ENCODE measurements at places on chromosomes 3 and 15.

GRCh38 chr15:55823699-55824340 lies 80.9 kb upstream of the PRTG start:
- DNase-seq: no peak

- no peak for DNase-seq
These were observed 29.5 kb downstream of the TKT start for GRCh38 chr3:53226142-53226840.

DNA sequence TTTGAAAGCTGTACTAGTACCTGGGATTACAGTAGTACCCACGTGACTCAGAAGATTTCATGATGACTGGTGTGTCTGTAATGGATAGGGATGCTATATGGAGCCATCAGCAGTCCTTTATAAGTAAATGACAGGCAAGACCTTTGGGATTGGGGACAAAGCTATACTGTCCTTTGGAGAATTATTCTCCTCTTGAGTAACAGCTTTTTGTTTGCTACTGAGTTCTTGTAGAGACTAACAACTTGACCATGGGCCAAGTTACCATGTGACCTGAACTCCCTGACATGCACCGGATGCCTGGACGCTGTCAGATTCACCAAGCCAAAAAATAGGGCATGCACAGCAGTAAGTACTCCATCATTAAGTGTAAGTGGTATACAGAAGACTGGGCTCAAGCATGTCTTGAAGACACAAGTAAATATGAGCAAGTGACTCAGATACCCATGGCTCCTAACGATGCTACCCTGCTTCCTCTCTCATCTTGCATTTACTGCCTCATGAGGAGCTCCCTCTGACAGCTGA lies 12.9 kb downstream of the SEC11A start:
- DNase-seq: peak; percentile 36

- DNase-seq: no peak
These were observed 26.8 kb downstream of the PAQR5 start for GRCh38 chr15:69325456-69325971.

DNA sequence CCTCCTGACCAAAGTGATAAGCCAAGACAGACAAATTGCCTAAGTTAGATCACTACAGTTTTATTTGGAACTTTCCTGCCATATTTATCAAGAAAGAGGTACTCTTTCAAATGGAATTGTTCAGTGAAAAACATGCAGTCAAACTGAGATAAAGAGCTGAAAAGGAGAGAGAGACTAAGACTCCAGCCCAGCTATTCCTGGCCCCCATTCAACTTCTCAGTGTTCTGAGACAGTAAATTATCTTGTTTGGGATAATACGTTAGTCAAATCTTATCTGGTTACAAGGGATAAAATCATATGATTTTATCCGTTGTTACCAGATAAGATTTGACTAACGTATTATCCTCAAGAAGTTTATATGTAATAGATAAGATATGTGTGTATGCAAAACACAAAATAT lies 67.6 kb upstream of the CMC1 start:
- no peak for DNase-seq

GRCh38 chr3:151276038-151276686 lies 2.2 kb downstream of the P2RY14 start:
- no peak for DNase-seq

- DNase-seq: no peak
These were observed 19.8 kb downstream of the RARRES1 start for GRCh38 chr3:158712443-158712842.

- DNase-seq: no peak
These were observed 64.2 kb upstream of the CFAP161 start for GRCh38 chr15:81069909-81070308.

DNA sequence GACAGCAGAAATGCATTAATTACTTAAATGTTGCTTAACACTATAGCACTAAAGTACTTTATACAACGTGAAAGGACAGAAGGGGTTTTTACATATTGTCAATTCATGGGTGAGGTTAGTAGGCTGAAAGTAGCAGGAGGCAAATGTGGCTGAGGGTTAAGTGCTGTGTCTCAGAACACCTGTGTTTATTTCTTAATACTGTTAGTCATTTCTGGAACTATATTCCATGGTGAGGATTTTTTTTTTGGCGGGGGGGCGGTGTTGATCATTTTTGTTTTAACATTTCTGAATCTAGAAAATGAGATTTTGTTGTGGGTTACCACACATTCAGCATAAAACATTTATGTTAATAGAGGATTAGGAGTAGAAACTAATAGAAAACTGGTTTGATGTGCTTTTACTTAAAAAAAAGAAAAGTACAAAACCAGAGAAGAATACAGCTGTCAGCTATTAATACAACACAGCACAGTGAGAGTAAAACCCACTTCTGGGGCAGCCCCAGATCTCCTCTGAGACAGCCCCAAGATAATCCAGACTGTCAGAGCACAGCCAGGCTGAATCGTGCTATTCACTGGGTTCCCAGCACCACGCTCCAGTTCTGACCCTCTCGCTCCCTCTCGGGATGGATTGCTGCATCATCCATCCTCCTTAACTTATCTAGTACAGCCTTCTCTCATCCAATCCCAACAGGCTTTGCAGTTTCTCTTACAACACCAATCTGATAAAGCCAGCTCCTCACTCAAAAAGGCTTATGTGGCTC lies 307.7 kb downstream of the TUSC7 start:
- no peak for DNase-seq

DNA sequence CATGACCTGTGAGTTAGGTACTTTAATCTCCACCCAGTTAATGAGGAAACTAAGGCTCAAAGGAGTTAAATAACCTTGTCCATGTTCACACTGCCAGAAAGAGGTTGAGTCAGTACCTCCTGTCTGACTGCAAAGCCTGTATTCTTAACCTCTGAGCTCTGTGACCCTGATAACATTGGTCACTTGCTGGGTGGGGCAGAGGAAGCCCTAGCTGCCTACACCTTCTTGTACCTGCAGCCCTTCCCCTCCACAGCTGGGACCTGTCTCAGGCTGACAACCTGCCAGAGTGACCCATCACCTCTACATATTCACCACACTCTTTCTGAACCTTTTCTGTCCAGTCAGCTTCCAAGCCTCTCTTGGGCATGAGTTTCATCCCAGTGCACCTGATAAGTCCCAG lies 106.1 kb upstream of the HES1 start:
- no peak for DNase-seq

GRCh38 chr15:45087513-45087912 lies 26.5 kb downstream of the DUOX2 start:
- DNase-seq: no peak

GRCh38 chr3:183268366-183268765 lies 15.3 kb downstream of the B3GNT5 start:
- no peak for DNase-seq

GRCh38 chr15:74960995-74961588 lies 4.5 kb upstream of the RPP25 start:
- DNase-seq: no peak

DNA sequence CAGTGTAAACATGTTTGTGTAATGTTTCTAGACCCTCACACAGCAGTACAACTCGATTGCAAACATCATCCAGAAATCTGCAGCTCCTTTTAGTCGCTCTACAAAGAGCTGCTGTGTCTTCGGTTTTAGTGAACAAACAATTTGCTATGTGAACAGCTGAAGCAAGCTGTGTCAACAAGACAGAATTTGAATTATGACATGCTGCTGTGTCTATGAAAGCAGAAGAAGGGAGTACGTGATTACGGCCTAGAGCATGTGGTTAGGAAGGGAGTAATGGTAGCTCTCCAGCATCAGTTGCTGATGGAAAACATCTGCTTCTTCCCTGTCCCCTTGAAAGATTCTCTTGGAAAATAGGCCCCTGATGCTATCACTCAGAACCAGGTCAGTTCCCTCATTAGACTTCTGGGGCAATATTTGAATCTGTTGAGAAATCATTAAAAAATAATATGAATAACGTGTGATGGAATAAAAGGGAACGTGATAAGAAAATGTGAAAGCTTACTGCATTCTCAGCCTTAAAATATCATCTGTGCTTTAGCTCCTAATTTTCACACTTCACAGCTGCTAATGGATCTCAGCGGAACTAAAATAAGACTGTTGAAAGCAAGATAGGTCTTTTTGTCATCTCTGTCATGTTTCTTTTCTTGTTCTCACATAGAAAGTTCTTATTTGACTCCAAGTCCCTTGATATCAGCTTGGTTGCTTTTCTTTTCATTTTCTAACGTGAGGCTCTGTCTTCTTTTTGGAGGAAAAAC lies 891.5 kb downstream of the ROBO2 start:
- no peak for DNase-seq

GRCh38 chr3:120338517-120338916 lies 10.6 kb downstream of the LRRC58 start:
- DNase-seq: no peak

DNA sequence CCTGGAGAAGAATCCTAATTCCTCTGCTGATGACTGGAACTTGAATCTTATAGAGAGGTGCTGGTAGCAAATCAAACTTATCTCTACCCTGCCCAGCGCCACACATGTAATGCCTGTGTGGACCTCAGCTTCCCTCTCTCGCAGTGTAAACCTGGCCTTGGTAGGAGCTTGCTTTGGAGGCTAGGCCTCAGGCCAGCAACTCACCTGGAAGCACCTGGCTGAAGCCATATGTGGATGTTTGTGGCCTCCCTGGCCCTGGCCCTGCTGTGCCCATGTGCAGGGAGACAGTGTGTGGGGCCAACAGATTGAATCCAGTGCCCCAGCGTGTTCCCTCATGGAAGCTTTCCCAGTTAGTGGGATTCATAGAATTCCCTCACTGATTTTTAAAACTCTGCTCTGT lies 8.4 kb downstream of the TTC21A start:
- DNase-seq: no peak

DNA sequence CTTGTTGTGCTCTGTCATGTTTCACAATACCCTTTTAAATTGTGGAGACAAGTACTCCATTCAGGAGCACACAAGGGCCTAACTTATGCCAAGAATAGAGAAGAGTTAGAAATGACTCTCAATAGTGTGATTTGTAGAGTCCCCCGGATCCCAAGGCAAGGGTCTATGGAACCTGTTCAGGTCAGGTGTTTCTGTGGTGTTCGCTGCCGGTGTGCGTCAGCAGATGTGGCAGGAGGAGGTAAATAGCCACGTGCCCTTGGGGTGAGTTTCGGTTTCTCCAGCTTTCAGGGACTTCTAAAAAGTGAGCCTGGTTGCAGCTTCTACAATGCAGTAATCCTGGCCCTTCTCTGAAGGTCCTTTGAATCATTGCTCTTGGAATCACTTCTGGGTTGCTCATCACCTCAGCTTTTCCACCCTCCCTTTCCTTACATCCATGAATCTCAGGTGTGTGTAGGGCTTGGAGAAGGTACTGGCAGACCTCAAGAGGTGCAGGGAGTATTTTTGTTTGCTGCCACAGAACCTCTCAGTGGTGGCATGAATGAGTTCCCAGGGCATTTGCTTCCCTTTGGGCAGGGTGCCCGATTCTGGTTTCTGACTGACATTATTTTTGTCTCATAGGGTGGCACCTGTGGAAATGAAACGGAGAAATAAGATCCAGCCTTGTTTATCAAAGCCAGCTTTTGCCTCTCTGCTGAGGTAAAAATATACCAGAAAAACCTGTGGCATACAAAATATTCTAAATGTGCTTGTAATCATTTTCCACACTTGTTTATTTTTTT lies 7.3 kb downstream of the ST3GAL6 start:
- peak; percentile 50 for DNase-seq

GRCh38 chr15:64930019-64930652 lies 18.4 kb downstream of the ANKDD1A start:
- DNase-seq: no peak

DNA sequence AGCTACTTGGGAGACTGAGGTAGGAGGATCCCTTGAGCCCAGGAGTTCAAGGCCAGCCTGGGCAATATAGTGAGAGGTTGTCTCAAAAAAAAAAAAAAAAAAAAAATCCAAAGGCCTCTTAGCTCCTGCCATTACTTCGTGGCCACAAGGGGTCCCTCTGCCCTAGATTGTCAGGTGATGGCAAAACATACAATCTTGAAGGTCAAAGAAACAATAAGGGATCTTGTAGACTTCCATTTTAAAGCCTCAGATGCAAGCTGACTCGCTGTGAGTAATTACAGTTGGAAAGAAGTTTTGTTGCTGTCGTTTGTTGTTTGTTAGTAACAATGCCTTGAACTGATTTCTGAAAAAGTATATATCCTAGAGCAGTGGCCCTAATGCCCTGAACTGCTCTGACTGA lies 55.9 kb upstream of the PLCL2 start:
- DNase-seq: no peak

GRCh38 chr15:57943171-57943570 lies 122.3 kb downstream of the ALDH1A2 start:
- DNase-seq: no peak

DNA sequence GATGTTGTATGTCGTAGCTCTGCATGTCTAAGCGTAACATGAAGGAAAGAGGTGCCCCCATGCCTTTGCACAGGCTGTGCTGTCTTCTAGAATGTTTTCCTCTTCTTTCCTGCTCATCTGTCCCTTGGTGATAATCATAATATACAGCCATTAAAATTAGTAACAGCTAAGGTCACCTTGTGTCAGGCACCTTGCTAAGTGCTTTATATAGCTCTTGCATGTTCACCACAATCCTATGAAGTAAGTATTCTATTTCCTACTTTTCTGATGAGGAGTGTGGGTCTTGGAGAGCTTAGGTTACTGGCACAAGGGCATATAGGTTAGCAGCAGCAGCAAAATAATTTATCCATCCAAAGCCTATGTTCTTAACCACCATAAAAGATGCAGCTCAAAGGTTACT lies 754.4 kb downstream of the NTRK3 start:
- DNase-seq: no peak

GRCh38 chr3:120092474-120092873 lies 1.8 kb downstream of the GSK3B start:
- no peak for DNase-seq

GRCh38 chr3:115659253-115660220 lies 36.2 kb downstream of the GAP43 start:
- DNase-seq: no peak

DNA sequence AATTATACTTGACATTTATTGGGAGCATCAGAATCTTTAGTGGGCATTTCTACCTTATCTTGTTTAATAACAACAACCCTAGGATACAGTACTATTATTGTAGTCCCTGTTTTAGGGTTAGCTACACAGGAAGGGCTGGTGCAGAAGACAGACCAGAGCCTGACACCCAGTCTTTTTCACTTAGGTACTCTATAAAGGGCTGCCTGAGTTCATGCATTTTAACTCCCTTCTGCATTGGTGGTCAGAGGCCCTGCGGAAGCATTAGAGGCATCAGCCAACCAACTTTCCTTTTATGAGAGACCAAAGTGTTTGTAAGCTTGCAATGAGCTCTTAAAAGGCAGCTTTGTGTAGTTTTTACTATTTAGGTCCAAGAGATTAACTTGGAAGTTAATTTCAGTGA lies 105.4 kb downstream of the PLCL2 start:
- no peak for DNase-seq
